LoVo (cell line): ENCODE measurements at places on chromosomes 5 and 9.
A peak's percentile ranks its signal among the peaks of the same experiment; 100 is the strongest.

DNA sequence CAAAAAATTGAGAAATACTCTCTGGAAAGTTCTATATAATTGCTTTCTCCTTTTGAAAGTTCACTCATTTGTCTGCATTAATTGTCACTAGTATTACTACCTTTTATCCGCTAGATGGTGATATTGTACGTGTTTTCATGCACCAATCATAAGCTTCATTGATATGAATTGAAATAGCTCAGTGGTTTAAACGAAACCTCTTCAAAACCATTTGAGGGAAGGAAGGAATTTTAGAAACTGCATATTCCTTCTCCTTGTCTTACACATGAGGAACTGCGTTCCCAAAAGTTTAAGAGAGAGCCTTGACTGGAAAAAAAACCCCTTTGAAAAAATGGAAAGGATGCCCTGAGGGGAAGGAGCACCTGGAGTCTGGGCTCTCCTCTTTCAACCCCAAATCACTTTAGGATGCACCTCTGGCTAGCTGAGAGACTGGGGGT, 98.6 kb downstream of the YTHDC2 start:
- DNase-seq, result peak; percentile 65

GRCh38 chr9:72276429-72276828, 88.6 kb downstream of the ZFAND5 start:
- DNase-seq, result no peak

DNA sequence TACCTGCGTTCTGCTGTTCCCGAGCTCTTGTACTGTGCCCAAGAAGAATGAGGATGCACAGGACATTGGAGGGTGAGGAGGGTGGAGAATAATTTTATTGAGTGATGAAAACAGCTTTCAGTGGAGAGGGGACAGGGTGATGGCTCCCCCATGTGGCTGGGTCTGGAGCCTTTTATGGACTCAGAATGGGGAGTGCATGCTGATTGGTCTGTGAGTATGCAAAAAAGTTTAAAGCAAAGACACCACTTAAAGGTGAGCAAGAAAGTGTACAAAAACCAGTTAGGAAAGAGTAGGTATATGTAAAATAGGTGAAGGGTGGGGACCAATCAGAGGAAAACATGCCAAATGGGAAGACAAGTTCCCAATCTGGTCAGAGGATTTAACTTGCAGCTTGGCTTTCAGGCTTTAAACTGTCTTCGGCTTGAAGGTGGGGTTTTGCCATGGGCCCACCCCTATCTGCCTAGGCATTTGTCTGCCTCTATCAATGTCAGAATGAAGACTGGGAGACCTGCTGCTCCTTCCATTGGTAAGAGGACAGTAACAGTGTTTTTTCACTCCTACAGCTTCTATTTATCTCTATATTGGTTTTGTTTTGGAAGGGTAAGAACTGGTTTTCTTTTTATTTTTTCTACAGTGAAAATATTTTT, 118.0 kb upstream of the RAI14 start:
- DNase-seq, result no peak

- DNase-seq, result no peak
These were observed 3.1 kb downstream of the FAM163B start for GRCh38 chr9:133605856-133606707.

- DNase-seq, result no peak
These were observed 128.8 kb downstream of the FER start for GRCh38 chr5:108876451-108876850.

- no peak for DNase-seq
These were observed 286.1 kb downstream of the IRX2 start for GRCh38 chr5:2465383-2465782.

DNA sequence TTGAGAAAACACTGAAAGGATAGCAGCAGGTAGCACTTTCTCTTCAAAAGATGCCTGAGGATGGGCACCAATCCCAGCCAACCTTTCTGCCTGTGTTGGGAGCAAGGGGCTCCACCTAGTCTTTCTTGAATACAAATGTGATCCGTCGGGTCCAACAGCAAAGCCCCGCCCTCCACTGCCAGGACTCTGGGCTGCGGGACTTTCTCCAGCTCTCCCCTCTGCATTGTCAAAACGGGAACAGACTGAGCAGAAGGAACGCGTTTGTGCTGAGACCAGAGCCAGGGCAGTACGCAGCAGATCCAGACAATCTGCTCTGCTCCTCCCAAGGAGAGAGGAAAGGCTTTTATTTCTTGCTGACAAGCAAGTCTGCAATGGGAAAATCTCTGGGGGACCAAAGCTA, 139.7 kb downstream of the SEC61B start:
- DNase-seq, result no peak

- no peak for DNase-seq
These were observed 108.5 kb downstream of the C9orf152 start for GRCh38 chr9:110099236-110100095.

- DNase-seq, result no peak
These were observed 624.1 kb downstream of the ANXA1 start for GRCh38 chr9:73775757-73776156.

DNA sequence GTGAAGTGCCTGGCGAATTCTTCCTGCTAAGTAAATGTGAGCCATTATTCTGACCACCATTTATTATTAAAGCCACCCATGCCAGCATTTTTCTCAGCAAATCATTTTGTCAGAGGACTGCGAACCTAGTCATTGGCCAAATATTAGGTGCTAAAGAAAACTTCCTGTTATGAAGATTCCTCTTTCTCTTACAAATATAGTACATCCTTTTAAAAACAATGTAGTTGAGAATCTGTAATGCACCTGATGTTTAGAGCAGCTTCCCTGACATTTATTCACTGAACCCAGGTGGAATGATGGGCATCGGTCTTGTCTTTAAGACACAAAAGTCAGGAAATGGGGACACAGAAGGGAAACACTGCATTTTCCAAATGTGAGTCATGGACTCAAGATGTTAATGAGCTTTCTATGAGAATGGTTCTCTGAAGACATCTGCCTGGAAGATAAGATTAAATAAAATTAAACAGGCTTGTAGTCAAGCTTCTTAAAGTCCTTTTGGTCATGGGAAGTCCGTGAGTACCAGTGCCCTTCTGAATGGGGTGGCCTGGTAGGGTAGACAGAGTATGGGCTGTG, 290.6 kb downstream of the FBXL7 start:
- DNase-seq, result no peak

GRCh38 chr5:178808886-178809285, 50.9 kb upstream of the ZNF354B start:
- DNase-seq, result no peak

DNA sequence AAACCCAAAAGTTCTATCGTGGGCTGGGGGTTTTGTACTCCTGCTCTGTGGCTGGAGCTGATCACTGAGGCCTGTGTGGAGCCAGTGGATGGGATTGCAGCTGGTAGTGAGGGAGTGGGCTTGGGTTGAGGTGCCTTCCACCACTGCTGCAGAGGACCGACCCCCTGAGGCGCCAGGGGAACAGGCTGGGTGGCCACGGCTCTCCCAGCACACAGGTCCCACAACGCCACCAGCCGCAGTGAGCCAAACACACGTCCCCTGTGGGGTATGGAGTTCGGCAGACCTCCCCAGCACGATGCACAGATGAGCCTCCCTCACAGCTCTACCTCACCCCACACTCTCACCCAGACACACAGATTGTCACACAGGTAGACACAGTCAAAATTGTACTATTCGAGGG, 109.1 kb downstream of the DAB2IP start:
- DNase-seq, result no peak

DNA sequence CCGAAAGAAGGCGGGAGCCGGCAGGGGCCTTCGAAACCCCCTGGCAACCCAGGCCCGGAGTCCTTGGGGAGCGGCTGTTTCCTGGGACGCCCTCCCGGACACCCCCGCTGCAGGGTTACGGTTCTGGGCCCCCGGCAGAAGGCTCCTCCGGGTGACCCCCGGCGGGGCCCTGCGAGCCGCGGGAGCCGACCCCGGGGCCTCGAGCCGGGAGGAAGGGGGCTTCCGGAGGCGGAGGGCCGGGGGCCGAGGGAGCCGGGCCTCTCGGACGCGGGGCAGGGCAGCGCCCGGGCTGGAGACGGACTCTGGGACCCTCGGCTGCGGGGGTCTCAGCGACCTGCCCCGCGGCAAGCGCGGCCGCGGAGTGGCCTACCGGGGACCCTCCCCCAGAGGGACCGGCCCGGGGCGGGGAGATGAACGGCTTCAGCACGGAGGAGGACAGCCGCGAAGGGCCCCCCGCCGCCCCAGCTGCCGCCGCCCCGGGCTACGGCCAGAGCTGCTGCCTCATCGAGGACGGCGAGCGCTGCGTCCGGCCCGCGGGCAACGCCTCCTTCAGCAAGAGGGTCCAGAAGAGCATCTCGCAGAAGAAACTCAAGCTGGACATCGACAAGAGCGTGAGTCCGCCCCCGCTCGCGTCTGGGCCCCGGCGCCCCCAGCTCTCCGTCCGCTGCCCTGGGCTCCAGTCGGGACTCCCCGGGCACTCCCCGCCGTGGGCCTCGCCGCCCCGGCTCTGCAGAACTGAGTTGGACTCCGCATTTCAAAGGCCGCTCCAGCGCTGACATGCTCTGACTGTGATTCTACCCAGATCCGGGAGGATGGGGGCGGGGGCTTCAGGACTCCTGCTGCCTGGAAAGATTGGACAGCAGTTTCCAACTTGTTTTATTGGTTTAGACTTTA, 645 bp downstream of the SAP30L start:
- DNase-seq, result peak; percentile 23

DNA sequence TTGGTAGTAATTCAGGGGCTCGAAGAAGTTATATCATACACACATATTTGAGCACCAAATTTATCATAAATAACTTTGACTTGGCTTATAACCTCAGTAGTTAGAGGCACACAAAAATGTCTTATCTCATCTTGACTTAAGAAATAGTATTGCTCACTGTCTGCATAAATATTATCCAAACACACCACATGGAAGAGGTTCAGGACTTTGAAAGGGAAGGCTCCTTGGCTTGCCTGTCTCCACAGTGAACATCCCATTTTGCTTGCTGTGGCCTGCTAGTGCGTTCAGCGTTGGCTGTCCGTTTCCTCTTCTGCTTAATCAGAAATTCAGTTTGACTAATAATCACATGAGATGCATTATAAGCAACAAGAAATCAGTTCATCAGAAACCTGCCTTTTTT, 13.9 kb downstream of the GRXCR2 start:
- no peak for DNase-seq

DNA sequence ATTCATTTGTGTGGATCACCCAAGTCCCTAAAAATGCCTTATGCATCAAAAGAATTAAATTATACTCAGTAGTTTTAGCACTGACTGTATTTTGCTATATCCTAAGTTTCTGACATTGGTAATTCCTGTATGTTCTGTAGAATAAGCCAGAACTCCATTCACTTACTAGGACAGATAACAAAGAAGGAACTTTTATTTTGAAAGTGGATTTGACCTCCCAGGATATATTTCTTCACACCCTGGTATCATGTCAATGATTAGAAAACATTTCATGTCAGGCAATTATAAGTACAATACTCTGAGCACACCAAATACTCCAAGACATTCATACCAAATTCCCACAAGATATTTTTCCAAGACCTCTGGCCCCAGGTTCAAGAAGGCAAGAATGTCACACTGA, 28.7 kb upstream of the MYOT start:
- DNase-seq, result no peak
